Activated CD4-positive, alpha-beta memory T cell treated with anti-CD3 and anti-CD28 coated beads for 36 hours (primary cell): ENCODE measurements at places on chromosomes 11 and 22. TPM values are rescaled to one million over a fixed set of nuclear protein-coding genes. Genes with fewer than 3 reads are reported as not detected.

- no peak for DNase-seq
These were observed 88.1 kb downstream of the GALNT18 start for GRCh38 chr11:11533751-11534150.

- DNase-seq, result no peak
These were observed 910.4 kb downstream of the METTL15 start for GRCh38 chr11:29018631-29019030.

DNA sequence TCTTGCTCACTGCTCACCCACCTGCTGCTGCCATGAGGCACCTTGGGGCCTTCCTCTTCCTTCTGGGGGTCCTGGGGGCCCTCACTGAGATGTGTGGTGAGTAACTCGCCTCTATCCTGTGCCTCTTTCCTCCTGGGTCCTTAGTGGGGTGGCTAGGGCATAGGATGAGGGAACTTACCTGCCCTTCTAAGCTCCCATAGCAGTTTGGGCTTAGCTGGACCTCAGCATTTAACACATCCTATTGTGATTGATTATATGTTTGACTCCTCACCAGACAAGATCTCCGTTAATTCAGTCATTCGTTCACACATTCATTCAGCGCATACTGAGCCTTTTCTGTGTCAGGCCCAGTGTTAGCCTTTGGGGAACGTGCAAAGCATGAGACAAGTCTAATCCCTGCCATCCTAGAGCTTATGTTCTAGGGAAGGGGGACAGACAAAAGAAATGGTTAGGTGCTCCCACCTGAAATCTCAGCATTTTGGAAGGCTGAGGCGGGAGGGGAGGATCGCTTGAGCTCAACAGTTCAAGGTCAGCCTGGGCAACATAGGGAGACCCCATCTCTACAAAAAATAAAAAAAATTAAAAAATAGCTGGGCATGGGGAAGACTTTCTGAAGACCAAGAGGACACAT, 441 bp downstream of the TCN2 start:
- DNase-seq, result no peak

GRCh38 chr11:72483412-72484186, 49.3 kb upstream of the CLPB start:
- peak; percentile 25 for DNase-seq

DNA sequence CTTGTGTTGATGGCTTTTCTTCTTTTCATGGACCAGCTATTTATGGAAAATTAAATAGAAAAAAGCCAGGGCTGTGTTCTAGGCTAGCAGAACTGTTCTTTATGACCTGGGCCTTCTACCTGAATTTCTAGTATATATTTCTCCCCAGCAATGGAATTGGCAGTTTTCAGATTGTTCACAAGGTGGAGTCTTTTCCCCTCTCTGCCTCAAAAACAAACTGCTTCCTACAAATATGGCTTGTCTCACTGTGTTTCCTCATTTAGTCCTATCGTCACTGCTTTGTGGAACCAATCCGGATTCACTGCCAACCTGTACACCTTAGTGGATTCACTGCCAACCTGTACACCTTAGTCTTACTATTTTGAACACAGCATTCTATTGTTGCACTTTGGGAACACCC, 5.0 kb upstream of the APOL5 start:
- no peak for DNase-seq

DNA sequence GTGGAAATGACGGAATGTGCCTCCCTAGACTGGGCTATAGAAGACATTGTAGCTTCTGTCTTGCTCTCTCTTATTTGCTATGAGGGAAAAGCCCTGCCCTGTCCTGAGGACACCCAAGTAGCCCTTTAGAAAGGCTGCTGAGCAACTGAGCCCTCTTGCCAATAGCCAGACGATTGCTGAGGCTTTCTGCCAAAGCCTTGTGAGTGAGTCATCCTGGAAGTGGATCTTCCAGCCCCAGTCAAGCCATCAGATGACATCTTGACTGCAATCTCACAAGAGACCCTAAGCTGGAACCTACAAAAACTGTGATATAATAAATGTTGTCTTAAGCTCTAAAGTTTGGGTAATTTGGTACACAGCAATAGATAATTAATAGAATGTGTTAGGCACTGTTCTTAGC, 3.9 kb upstream of the TRAF6 start:
- no peak for DNase-seq

GSTT2B gene
- total RNA-seq, result not detected

OR52L1 gene
- total RNA-seq, result not detected

KCNQ1OT1 gene
- 0.19 TPM for total RNA-seq

PSMD13 gene
- total RNA-seq, result 210 TPM
